Fibroblast of the conjunctiva (primary cell): ENCODE measurements at places on chromosomes 1 and 21.

DNA sequence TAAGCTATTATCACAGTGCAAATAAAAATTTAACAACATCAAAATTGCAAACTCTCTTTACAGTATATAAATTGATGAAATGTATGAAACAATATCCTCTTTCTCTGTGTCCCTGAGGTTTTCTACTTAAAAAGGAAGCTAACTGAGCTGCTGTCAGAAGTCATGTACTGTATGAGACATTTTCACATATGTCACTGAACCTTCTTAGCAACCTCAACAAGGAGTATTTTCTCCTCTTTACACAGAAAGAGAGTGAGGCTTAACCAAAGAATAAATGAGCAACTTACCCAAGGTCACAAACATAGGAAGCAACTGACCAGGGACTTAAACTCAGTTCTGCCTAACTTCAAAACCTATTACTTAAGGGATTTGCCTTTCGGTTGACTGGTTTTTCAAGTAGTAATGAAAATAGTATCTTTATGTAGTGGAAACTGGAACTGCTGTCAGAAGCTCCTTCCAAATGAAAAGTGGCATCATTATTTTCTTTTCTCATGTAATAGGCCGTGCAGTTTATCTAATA, 288.9 kb downstream of the LRRIQ3 start:
- DNase-seq, result no peak

DNA sequence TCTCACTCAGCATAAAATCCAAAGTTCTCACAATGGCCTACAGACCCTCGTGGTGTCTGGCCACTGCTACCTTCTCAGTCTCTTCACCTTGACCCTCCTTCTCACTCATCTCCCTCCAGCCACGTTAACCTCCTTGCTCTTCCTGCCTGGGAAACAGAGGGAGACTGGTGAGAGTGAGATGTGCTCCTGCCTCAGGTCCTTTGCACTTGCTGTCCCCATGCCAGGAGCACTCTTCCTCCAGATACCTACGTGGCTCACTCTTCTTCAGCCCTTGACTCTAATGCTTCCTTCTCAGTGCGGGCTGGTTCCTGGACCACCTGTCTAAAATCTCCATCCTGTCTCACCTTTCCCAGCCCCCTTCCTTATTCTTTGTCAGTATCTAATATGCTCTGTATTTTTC, 24.7 kb downstream of the TRIM62 start:
- DNase-seq, result no peak

DNA sequence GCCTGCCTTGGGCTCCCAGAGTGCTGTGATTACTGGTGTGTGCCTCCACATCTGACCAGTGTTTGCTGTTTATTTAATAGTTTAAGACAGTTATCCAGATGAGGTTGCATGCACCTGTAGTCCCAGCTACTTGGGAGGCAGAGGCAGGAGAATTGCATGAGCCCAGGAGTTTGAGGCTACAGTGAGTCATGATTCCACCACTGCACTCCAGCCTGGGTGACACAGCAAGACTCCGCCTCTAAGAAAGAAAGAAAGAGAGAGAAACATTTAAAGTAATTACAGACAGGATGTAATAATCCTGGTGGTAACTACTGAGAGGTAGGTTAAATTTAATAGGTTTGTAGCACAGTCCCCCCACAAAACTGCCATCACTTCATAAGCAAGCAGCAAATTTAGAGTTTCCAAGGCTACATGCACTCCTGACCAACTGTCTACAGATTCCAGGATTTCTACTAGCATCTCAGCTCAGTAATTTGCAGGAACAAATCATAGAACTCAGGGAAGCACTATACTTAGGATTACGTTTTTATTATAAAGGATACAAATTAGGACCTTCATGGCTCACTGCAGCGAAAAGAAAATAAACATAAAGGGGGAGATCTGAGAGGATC, 89.6 kb downstream of the PKN2 start:
- DNase-seq, result no peak

DNA sequence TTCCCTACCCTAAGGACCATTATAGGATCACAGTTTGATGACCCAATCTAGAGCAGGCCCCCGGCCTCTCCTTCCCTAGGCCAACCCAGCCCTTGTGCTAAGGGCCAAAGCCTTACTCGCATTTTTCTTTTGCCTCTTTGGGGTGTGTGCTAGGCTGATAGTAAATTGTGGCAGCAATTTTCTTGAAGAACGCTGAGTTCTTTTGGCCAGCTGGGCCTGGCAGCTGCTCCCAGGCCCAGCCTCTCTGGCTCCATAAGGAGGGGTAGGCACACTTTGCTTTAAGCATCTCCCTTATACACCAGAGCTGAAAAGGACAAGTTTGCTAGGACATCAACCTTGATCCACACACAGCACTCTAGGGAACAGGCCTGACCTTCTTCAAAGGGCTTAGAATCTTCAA, 4.2 kb downstream of the OLFML2B start:
- no peak for DNase-seq

GRCh38 chr1:247316590-247317197, 15.0 kb downstream of the ZNF496 start:
- no peak for DNase-seq

DNA sequence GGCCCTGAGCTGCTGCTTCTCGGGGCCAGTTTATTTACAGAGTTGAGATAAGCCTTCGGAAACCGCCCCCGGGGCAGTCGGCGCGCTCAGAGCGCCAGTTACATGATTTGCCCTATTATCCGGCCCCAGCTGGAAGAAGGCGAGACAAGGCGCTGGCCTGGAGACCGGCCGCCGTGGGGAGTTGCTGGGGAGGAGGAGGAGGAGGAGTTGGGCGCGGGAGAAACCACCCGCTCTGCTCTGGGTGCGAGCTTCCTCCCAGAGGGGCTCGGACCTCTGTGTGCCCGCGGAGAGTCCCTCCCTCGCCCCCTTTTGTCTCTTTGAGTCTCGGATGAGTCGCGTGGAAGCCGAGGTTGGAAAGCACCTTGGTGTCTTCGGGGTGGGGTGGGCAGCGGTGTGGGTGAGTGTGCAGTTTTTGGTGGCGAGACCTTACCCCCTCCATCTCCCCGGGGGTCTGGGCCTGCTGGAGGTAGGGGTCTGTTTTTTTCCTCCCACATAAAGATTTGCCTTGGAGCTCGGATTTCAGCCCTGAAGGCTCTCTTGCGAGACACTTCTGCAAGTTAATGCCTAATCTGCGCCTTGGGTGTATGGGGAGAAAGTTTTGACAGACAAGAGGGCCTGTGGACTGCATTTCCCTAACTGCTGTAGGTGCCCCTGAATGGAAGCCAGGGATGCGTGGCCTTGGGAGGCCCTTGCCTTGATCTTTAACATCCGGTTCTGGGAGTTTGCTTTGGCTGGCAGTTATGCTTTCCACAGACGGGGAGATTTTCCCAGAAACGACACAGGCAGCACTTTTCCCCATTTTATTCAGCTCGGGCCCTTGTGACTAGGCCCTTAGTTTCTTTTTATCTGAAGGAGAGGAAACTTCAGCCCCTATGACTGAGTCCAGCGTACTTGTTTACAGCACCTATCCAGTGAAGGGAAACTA, 80.0 kb downstream of the NDUFS5 start:
- no peak for DNase-seq

DNA sequence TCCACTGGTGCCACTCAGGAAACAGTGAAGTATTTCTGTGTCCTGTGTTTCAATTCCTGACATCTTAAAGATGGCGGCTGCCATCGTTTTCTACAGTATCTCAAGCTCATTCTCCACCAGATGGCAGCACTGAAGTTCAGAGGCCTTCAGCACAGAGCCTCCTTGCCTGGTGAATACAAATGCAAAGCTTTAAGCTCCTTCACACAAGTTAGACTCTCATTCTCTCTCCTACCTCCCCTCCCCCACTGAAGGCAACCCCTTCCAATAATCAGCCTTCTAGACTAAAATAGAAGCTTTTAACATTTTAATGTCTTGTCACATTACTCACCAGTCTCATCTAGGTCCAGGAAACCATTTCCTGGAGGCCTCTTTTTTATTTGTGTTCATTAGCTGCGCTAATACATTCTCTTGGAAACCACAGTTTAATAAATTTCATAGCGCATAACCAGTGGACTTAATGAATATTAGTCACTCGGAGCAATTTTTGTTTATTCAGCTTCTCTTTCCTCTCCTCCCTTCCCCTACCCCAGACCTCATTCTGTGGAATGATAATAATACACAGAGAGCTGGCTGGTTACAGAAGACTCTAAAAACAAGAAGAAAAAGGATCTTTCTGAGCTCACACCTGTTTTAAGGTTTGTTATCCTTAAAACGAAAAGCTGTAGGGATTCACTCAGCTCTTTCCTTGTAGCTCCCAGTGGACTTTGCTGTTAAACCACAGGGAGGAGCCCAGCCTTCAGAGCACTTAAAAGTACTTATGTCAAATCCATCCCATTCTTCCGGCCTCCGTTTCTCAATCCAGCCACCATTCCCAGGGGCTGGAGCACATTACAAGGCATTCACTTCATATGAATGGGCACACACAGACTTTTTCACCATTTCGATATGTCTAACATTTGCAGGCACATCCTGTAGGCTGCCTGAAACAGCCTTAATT, 384.9 kb downstream of the HLX start:
- DNase-seq, result peak; percentile 92

DNA sequence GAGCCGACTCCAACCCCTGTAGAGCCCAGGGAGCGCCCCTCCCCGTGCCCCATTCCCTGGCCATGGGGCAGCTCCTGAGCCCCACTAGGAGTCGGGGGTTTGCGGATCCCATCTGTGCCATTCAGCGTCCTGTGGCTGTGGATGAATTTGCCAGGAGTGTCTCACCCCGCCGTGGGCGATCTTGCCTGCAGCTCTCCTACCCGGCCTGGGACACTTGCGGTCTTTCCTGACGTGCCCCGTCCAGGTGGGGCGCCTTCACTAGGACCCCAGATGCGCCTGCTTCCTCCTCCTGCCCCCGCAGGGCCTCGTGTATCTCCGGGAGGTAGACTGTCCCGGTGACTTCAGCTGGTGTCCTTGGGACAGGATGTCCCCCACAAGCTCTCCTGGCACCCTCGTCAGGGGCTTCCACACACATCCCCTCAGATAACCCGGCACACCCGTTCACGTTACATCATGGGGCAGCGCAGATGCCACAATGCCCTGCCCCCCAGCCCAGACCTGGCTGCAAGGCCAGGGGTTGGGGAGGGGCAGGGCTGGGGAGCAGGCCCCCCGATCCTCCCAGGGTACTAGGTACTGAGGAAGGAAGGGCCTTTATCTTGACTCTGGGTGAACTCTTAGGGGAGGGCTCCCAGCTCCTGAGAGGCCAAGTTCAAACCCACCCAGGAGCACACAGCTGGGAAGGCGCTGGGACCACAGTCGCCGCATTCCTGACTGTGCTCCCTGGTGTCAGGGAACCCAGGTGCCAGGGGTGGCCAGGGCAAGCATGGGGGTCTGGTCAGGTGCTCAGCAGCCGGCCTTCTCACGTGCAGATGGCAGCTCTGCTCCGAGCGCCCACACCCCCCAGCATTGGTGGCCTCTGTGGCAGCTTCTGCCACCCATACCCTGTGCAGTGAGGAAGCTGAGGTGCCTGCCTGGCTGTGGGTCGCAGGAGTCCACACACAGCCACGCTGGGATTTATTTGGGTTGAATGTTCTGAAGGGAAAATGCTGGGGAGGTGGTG, 53.4 kb upstream of the COL6A1 start:
- no peak for DNase-seq

DNA sequence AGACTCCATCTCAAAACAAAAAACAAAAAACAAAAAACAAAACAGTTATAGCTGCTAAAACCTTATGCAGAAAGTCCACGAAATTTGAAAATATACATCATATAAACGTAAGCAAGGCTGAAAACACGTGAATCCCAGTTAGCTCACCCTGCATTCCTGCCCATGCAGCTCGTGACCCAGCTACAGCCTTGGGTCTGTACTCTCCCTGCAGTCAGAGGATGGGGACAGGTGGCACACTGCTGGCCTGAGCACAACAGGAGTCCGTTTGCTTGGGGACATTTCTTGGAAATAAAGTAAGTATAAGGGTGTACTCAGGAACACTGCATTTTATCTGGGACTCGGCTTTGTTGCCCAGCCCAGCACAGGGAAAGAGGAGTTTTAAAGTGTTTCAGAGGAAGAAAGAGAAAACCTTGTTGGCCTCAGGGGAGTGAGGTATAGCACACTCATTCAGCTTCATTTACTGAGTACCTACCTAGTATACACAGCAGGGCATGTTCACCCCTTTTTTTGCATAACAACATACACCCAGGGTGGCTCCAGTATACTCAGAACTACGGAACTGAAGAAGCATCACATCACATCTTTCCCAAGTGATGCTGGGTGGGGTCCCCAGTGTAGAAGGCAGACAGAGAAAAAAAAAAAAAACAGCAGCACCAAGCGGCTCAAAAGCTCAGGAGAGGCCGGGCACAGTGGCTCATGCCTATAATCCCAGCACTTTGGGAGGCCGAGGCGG, 44.1 kb downstream of the CAPZB start:
- no peak for DNase-seq

DNA sequence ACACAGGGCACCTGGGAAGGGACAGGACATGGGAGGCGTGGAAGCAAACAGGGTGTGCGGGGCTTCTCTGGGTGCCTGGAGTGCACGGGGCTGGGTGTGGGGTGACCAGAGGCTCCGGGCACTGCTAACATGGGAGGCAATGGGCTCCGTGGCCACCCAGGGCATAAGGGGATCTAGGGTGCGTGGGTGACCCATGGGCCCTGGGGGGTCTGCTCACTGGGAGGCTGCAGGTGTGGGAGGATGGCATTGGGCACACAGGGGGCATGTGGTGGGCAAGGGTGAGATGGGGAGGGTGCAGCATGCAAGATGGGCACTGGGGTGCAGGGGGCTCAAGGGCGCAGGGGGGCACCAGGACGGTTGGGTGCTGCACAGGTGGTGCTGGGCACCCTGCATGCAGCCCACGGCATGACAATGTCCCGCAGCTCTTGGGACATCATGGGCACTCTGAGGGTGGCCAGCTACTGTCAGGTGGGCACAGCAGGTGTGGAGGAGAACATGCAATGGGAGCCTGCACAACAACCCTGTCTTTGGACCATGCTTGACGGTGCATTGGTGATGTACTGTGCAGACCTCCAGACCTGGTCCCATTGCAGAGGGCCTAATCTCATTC, 15.1 kb downstream of the TRIM11 start:
- no peak for DNase-seq

DNA sequence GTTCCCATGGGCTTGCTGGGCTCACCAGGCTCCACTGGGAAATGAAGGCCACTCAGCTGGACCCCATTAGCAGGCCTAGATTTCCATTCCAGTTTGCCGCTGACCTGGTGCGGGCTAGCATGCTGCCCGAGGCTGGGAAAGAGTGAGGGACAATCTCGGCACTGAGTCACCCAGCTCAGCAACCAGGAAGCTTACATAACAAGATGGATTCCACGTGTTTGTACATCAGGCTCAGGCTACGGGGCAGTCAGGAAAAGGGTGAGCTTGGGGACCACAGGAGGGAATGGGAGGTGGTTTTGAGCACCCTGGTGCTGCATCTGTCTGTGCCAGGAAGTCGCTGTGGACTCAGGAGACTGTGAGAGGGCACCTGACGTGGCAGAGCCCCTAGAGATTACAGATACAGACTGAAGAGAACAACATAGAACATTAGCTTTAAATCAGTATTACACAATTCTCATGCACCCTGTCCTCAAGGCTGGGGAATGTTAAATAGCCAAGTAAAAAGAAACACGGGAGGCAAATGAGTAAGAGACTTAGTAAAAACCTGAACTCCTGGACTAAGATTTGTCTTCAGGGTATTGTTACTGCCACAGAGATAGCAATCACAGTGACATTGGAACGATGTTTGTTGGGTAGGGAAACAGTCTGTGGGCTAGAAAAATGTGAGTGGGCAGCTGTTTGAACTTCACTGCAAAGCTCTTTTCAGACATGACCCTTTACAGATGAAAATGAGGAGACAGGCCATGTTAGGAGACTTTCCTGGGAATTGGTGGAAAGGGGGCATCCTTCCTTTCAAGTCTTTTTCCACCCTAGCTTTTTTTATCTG, 51.1 kb downstream of the GLUL start:
- DNase-seq, result peak; percentile 14

GRCh38 chr1:185739967-185740366, 5.8 kb downstream of the HMCN1 start:
- DNase-seq, result no peak
